Left lung (tissue), 14 donors: ENCODE measurements at places on chromosomes 7 and 10. TPM values are rescaled to one million over a fixed set of nuclear protein-coding genes. Genes with fewer than 3 reads are reported as not detected.

Gene OR6B1
- polyA plus RNA-seq = not detected

DNA sequence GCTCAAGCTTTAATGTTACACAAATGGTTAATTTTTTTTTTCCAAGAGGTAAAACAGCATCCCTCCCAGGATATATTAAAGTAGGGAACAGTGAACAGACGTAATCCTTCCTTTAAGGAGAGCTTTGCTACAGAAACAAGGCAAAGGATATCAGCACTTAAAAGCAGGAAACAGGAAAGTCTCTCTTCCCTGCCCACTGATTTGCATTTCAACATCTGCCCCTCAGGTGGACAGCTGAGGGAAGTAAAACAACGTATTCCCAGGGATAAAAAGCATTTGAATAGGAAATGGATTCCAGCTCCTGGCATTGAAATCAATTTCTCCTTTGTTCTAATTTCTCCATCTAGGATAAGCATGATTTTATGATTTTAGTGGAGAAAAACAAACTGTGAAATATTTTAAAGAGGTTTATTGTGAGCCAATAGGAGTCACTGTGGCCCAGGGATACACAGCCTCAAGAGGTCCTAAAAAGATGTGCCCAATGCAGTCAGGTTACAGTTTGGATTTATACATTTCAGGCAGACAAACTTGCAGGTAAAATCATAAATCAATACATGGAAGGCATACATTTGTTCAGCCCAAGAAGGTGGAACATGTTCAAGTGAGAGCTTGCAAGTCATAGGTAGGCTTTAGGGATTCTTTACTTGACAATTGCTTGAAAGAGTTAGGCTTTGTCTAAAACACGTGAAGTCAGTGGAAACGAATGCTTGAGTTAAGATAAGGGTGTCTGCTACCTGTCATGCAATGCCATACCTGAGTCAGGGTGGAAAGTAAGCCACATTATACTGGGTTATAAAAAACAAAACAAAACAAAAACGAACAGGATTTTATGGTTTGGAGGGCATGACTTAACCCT is 286.2 kb upstream of the VWC2 start:
- no peak for DNase-seq

Gene CYP2C19
- not detected for polyA plus RNA-seq

- DNase-seq = peak; percentile 8
These were observed 521.0 kb downstream of the KIF20B start for GRCh38 chr10:90222372-90222771.

GRCh38 chr7:34612661-34613060 is 45.4 kb upstream of the NPSR1 start:
- no peak for DNase-seq

GRCh38 chr10:70985824-70986622 is 97.7 kb upstream of the PCBD1 start:
- no peak for DNase-seq

- no peak for DNase-seq
These were observed 36.1 kb downstream of the UBTD1 start for GRCh38 chr10:97534746-97535367.

- DNase-seq = no peak
These were observed 42.3 kb downstream of the LRRC20 start for GRCh38 chr10:70340137-70340536.

Gene MYL10
- 0.18 TPM for polyA plus RNA-seq

- DNase-seq = no peak
These were observed 675 bp downstream of the IL6 start for GRCh38 chr7:22727714-22728035.

GRCh38 chr10:102065561-102066398 is 631 bp downstream of the HPS6 start:
- no peak for DNase-seq

Gene SERPINE1
- polyA plus RNA-seq = 3.8 TPM

Gene TPST1
- 58.7 TPM for polyA plus RNA-seq

- no peak for DNase-seq
These were observed 28.6 kb upstream of the VCL start for GRCh38 chr10:73969224-73969841.

Gene PHKG1
- polyA plus RNA-seq = 3.6 TPM

Gene FGL2
- 7.7 TPM for polyA plus RNA-seq

Gene CCDC172
- polyA plus RNA-seq = not detected

DNA sequence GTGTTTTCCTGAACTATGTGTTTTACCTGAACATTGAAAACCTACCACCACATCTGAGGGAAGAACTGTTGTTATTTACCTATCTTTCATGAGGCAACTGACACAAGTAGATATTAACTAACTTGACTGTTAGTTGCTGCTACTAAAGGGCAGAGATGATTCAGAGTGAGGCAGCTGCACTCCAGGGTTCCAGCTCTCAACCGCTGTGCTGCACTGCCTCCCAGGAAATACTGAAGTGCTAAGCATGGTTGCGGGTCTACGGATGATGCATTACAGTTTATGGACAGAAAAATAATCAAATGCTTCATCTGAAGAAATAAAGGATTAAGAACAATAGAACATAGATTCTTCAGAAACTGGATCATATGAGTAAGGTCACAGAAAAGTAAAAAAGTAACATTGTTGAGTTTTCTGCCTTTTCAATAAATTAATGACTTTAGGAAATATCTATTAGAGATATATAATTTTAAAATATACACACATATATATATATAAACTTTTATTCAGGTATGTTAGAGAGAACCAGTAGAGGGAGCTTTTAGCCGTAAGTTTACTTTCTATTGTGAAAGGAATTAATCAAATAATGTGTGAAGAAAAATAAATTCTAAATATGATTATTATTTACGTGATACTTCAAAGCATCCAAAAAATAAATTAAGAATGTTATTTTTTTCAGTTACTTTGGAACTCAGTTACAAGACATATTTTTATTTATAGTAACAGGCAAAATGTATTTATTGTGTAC is 620.0 kb downstream of the CNTNAP2 start:
- DNase-seq = no peak

Gene HOXA10
- polyA plus RNA-seq = 0.40 TPM

DNA sequence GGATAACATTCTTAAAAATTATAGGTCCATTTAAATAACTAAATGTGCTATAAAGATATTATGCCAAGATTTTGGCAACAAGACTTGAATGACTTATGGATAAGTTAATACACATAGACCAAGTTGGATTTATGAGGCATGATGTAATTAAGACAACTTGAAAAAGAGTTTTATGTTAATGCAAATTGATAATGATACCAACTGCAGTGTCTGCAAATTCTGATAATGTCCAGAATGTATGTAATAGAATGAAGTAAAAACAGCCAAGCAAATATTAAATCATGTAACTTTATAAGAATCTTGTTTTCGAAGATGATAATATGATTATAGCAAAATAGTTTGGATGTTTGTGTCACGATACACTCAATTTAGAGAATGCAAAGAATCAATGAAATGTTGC is 868.3 kb downstream of the DNAJB9 start:
- DNase-seq = no peak

DNA sequence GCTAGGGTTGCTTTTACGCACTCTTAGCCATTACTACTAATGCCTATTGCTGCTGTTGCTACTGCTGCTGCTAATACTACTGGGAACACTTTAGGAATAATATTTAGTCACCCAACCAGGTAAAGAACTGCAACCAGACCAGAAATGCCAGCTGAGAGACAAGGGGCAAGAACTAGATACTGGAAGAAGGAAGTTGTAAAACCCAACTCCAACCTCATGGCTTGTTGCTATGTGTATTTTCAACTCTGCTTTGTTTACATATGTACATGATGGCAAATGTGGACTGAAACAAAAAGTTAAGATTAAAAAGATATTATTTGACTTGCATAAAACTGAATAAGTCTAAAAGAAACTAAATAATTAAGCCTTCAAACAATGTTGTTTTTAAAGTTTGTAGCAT is 177.7 kb downstream of the GNAT3 start:
- no peak for DNase-seq

- no peak for DNase-seq
These were observed 55.6 kb upstream of the SHH start for GRCh38 chr7:155867734-155868400.

DNA sequence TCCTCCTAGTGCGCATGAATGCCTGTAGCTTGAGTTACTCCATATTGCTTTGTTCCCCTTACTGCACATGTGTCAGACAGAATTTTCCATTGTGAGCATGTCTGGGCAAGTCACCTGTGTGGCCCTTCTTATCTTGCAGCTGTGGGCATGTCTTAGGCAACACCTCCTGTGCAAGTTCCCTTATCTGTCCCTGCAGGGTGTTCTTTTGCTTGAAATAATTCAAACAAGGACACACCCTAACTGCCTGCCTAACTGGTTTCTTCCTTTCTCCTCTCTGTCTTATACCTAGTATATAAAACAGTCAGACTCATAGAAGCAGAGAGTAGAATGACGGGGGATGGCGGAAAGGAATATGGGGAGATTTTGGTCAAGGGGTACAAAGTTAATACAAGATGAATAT is 421.1 kb upstream of the SORCS1 start:
- no peak for DNase-seq

Gene ARMH3
- polyA plus RNA-seq = 22.9 TPM

Gene SLC16A12
- polyA plus RNA-seq = 1.2 TPM

- DNase-seq = no peak
These were observed 72.6 kb downstream of the ITGB8 start for GRCh38 chr7:20403331-20403730.

DNA sequence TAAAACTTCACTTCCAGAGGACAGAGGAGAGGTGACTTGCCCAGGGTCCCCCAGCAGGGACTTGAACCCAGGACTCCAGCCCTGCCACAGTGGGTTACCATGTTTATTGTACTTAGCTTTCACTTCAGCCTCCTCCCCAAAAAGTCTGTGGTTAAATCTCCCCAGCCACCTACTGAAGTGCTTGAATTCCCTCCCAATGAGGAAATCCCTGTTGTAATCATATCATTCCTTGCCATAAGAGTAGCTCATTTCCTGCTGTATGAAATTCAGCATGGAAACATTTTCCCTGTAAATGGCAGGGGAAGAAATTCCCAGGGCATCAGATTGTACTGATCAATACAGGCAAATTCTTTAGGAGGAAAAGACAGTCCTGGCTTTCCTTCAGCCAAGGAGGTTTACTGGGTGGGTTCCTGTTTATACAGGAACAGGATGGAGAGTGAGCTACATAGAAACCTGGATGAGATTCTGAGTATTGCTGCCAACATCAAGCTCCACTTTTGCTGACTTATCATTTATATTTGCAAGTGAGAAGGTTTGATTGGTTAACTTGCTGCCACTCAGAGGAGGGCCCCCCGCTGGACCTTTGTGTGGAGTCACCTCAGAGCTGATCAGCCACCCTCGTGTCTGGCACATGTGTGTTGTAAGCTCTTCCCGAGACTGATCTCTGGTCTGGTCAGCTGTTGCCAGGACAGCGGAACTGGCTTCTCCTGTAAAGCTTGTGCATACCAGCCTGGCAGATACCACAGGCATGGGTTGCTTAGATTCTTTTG is 16.4 kb upstream of the PDZD8 start:
- peak; percentile 22 for DNase-seq

GRCh38 chr7:61576-62360 is 130.6 kb upstream of the FAM20C start:
- DNase-seq = no peak

Gene ATRNL1
- polyA plus RNA-seq = 6.7 TPM

DNA sequence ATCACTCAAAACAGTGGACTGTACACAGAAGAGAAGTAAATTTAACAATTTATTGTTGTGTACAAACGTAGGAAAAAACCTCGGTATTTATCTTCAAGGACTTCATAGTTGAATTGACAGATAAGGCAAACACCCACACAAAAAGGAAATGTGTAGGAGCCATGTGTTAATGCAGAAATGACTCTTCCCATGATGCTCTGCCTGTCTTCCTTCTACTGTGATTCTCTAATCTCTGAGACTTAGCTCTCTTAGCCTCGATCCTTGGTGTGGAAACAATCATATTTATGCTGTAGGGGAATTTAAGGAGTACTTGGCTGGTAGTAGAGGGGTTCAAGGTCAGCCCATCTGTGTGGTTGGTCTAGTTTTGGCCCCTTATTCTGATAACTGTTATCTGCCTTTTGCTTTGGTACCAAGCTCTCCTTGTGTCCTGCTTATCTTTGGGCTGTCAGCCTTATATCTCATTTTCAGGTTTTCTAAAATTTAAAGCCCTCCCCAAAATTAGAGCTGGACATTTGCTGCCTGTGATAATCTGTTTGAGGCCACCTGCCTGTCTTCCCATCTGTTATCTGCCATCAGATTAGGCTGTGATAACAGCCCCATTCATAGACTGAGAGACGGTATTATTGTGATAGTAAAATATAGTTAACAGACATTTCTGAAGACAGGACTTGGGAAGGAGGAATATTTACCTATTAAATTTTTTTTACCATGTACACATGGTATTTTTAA is 81.7 kb downstream of the GPR85 start:
- DNase-seq = no peak

DNA sequence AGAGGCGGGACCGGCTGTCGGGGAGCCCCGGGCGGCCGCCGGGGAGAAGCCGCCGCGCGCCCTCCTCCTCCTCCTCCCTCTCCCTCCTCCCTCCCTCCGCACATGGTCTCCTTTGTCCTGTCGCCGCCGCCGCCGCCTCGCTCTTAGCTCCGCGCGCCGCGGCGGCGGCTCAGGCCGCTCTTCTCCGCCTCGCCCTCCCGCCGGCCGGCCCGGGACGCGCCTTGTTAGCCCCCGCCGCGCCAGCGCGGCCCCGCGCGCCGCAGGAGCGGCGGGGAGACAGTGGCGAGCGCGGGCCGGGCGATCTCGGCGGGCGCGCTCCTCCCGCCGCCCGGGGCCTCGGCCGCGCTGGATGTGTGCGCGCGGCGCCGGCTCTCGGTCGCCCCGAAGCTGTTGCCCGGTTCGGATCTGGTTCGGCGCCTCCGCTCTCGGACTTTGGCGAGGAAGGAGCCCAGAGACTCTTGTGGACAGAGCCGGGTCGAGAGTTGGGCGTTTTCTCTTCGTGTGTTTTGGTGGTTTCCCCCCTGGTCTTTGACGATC is 437.4 kb upstream of the GALNT17 start:
- peak; percentile 60 for DNase-seq

Gene SLC18A3
- polyA plus RNA-seq = not detected

DNA sequence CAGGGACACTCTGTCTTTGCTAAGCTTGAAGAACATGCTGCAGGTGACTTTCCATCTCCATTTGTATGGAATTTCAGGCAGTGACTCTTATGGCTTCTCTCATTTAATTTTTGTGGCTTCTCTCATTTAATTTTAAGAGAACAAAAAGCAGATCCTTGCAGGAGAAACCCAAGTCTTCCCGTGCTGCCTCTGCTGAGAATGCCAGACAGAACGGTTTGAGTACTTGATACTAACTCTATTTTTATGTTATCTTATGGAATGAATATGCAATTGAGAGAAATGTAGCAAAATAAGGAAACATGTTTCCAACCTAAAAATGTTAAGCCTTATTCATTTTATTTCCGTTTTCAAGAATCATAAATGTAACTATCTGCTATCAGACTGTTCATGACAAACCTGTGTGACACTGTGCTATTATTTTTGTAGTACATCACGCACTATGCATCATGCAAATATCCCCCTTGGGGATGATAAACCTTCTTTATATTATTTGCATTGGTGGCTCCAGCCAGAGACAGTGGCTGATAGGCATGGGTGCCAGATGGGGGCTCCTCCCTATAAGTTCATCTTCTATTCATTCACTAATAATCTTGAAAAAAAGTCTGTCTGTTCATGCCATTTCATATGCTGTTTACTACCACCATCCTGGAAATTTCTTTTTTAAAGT is 6.9 kb upstream of the RAPGEF5 start:
- DNase-seq = no peak
